ENCODE measurements at places on chromosomes 2 and 18.

GRCh38 chr2:54480025-54480424 is 23.9 kb downstream of the SPTBN1 start:
- DNase-seq = no peak

GRCh38 chr2:187547353-187547979 is 6.8 kb downstream of the TFPI start:
- DNase-seq = no peak

DNA sequence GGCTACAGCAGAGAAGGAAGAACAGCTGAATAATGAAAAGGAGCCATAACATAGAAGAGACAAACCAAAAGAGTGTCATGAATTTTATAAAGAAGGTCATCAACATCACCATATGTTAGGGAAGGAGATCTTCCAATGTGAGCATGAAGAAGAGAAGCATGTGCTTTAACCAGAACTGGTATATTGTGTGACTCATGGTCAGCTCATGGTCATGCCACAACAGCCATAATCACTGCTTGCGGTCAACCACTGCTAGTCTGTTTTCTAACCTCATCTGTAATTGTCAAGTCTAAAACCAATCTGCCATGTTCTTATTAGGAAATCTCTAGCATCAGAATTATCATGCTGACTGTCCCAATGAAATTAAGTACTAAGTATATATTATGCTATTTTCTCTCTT is 204.1 kb upstream of the VRK2 start:
- DNase-seq = no peak

DNA sequence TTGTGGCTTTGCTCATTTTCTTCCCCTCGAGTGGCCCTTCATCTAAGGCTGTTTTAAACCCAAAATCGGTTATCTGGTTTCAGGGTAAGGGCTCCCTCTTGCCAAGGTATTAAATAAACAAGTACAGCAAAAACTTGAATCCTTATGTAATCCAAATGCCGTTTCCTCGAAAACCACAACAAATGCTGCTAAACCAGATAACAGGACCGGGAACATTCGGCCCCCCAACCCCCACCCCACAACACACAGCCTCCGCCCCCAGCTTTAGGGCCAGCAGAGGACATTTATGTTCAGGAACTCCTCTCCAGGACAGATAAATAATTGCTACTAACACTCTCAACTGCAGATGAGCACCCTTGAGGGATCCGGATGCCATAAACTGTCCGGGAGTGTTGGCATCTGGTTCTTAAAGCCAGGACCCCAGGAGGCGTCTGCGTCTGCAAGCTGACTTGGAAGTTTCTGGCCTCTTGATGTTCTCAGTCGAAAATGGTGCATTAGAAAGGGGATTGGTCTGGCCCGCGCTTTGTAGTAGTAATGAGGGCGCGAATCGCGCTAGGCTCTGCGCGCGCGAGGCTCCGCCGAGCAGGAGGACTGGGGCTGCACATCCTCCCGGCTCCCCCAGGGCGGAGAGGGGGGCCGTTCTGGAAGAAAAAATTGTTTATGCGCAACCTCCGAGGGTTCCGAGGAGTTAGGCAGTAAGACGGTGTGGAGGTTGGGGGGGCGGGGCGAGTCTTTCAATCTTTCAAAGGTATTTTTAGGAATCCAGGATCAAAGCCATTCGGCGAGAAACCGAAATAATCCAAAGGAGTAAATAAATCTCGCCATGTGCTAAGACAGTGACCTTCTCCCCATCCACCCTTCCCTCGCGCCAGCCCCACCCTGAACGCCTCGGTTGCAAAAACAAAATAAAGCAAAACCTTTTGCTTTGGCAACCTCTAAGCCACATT is 3.9 kb upstream of the ID2 start:
- DNase-seq = peak; percentile 94

DNA sequence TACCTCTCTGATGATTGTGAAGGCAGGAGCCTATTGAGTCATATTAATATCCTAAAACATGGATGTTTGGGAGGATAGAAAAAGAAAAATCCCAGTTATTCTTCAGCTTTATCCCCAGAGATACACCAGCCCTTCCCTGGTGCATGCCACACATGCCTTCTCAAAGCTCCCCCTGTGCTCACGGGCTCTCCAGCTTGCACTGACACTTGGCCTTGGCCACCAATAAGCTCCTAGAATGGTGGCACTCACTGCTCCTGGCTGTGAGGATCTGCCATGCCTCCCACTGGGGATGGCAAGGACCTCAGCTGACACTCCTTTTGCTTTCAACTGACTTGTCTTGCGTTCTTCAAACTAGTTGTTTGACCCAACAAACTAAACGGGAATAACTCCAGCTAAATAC is 15.9 kb downstream of the SLC14A1 start:
- DNase-seq = no peak

- peak; percentile 62 for DNase-seq
These were observed 289.8 kb downstream of the ALPK2 start for GRCh38 chr18:58338961-58339592.

GRCh38 chr2:222569826-222570225 is 86.1 kb downstream of the FARSB start:
- no peak for DNase-seq

- DNase-seq = no peak
These were observed 163.4 kb downstream of the UBE2E3 start for GRCh38 chr2:181143790-181144300.

- no peak for DNase-seq
These were observed 1098.0 kb upstream of the DDX18 start for GRCh38 chr2:116716444-116716843.

DNA sequence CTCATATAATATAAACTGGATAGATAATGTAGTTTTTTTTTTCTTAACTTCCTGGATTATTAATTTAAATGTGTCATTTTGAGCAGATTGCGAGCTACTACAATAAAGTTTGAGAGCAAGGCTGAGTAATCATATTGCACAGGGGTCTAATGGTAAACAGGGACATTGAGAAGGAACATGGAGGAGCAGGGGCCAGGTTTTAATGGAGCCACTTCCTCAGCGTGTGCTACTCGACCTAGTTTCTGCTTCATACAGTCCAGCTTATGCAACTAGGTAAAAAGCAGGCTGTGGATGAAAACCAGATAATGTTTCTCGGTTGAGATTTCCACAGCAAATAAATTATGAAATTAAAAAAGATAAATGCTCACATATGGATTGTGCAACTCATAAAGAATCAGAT is 1915.7 kb upstream of the CELF4 start:
- no peak for DNase-seq

- DNase-seq = no peak
These were observed 104.0 kb downstream of the ACAA2 start for GRCh38 chr18:49709347-49709690.

GRCh38 chr2:62284980-62285379 is 89.1 kb downstream of the B3GNT2 start:
- no peak for DNase-seq

DNA sequence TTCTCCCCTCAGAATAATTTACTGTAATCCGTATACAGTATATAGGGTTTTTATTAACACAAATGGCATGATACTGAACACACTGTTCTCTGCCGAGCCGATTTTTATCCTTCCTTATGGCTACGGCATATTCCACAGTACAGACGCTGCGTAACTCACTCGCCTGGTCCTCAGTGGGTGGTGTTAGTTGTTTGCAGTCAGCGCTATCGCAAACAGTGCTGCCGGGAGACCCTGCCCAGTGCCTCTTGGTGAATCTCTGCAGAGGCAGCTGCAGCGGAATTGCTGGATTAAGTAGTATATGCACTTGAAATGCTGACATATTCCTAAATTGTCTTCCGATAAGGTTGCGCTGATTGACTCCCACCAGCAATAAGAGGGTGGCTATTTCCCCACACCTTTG is 73.9 kb downstream of the MARCO start:
- DNase-seq = peak; percentile 78

DNA sequence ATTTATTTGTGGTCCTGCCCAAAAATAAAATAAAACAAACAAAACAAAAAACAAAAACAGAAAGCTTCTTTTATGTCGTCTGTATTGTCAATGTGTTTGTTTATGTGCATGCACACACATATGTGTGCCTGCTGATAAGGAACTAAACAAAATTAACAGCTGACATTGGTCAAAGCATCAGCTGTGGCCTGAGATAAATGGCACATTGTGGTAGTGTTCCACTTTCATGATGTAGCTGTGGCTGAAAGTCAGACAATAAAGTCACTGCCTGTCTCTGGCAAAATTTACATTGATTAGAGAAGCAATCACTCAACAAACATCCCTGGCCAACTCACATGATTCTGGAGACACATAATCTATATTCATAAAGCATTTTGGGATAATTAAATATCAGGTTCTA is 203.4 kb upstream of the PIK3C3 start:
- no peak for DNase-seq

DNA sequence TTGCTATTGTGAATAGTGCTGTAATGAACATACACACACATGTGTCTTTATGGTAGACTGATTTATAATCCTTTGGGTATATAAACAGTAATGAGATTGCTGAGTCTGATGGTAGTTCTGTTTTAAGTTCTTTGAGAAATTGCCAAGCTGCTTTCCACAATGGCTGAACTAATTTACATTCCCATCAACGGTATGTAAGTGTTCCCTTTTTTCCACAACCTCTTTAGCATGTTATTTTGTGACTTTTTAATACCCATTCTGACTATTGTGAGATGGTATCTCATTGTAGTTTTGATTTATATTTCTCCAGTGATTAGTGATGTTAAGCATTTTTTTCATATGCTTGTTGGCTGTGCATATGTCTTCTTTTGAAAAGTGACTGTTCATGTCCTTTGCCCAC is 86.7 kb downstream of the TTC27 start:
- no peak for DNase-seq

- DNase-seq = no peak
These were observed 7.1 kb downstream of the ADCY3 start for GRCh38 chr2:24912986-24913385.

DNA sequence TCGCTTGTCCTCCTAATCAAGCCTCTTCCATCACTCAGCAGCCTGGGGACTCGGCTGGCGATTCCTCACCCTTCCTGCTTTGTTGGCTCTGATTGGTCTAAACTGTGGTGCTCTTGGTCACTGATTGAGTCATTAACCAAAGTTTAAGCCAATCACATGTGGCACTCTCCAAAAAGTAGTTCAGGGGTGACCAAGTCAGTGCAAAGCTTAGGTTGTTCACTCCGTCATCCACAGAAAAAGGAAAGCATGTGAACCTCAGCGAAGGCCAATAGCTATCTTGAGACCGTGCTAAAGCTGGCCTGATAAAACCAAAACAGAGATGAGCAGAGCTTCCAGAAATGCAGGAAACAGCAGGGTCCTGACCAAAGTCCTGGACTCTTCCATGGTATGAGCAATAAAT is 4.9 kb downstream of the ALPK2 start:
- no peak for DNase-seq

- DNase-seq = no peak
These were observed 545.3 kb downstream of the TSN start for GRCh38 chr2:122300758-122301157.

All from NCI-H1417 (cell line).